ENCODE measurements at places on chromosomes 16 and 17. TPM values are rescaled to one million over a fixed set of nuclear protein-coding genes. Genes with fewer than 3 reads are reported as not detected.

DNA sequence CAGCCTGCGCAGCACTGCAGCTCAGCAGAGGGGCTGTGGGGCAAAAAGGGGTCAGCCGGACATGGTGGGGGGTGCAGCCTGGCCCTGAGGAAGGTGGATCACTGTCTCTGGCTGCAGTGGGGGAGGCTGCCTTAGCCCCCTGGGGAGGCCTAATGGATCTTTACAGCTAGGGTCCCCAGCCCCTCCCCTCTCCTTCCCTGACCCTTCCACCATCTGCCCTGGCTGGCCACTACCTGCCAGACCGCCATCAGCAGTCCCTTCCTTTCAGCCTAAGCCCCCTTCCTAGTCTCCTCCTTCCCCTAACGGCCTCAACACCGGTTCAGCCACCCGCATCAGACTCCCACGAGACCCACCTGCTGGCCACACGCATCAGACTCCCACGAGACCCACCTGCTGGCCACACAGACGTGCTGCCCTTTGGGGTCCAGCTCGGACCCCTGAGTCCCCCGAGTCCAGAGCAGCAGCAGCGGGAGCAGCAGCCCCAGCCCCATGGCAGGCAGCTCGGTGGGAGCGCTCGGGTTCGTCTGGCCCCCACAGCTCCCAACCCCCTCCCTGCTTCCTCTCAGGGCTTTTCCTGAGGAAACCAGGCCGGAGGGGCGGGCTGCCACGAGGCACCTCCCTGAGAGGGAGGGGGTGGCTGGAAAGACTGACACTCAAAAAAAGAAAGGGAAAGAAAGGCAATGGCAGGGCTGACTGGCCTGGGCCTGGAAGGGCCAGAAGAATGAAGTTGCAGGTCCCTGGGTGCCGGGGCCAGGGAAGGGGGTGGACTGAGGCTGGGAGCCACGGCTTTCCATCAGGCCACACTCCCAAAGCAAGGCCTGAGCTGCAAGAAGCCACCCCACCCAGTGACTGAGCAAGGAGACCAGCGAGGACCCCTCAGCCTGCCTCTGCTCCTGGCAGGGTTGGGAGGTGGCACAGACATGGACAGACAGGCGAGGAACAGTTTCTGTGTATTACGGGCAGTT lies at the start of gene SCARF1:
TSS of gene SCARF1 (minus strand) at position 526 of the 965 bp plus-strand sequence. CDS start at position 491, 35 bp downstream.
- no peak for DNase-seq

DNA sequence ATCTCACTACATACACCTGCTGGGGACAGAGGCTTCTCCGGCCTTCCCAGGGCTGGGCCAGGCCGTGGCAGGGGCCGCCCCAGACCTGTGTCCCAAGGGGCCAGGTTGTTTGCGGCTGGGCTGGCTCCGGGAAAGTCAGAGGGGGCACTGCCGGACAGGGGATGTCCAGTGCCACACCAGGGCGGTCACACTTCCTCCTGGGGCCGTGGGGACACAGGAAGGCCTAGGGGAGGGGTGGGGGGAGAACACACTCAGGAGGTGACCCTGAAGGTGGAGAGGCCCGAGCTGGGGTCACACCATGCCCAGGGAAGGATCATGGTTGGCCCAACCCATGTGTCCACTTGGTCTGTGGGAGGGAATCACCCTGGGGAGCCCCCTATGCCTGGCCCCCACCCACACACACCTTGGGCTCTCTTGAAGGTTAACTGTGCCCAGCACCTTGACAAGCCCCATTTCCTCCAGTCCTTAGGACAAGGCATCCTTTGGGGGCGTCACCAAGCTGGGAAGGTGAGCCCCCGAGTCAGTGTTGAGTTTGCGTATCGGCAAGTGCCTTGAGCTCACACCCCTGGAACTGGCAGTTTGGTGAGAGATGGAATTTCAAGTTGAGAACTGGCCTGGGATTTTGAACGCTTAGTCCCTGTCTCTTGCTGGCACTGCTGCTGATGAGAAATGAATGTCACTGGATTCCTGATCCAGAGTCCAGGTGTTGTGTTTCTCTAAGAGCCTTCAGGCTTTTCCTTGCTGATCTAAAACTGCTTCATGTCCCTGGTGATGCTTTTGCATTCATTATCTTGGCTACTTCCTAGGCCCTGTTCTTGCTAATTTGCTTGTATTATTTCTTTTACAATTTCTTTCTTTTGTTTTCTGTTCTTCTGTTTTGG lies 7.7 kb upstream of the ACTG1 start:
- no peak for DNase-seq

CTRB1 gene
- total RNA-seq, result 3.4 TPM

STH gene
- total RNA-seq, result not detected

DNA sequence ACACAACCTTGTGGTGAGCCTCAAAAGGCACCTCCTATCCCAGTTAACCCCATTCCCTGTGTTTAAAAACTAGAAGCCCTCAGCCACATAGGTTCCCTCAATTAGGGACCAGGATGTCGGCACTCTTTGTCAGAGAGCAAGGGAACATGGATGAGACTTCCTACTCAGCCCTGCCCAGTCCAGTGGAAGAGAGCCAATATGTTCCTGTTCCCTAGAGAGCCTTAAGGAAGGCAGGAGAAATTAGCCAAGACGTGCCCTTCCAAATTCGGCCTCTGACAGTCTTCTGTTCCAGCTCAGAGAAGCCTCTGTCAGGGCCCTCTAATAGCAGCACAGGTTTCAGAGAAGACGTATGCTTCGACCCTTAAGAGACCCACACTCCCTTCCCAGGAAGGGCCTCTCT lies 14.6 kb upstream of the DHRS13 start:
- DNase-seq, result no peak

DNA sequence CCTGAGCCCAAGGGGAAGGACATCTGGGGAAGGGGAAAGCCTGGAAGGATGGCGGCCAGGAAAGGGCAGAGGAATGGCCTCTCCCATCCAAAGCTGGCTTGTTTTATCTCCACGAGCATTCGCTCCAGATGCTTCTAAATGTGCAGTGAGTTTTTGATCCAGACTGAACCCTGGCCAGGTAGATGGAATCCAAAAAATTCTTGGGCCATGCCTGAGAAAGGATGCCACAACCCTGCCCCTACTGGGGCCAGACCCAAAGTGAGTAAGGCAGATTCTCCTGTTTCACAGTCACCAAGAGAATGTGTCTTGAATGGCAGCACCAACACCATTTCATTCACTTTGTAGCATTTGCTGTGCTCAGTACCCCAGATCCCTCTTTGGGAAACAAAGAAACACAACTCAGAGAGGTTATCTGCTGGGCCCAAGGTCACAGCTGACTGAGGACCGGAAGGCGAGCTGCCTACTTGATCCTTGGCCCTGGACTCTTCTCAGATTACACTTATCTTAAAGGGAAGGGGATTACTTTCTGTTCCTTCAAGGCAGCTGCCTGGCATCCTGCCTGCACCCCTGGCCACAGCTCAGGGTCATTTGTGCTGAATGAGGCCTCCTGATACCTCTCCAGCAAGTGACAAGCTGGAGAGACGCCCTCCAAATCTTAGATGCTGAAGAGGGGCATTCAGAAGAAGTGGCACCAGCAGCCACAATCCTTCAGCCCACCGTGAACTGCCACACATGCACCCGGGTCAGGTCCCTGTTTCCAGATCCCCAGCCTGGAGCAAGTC lies 3.6 kb downstream of the LRRC75A start:
- peak; percentile 62 for DNase-seq

PSMD12 gene
- total RNA-seq, result 29.7 TPM

DNA sequence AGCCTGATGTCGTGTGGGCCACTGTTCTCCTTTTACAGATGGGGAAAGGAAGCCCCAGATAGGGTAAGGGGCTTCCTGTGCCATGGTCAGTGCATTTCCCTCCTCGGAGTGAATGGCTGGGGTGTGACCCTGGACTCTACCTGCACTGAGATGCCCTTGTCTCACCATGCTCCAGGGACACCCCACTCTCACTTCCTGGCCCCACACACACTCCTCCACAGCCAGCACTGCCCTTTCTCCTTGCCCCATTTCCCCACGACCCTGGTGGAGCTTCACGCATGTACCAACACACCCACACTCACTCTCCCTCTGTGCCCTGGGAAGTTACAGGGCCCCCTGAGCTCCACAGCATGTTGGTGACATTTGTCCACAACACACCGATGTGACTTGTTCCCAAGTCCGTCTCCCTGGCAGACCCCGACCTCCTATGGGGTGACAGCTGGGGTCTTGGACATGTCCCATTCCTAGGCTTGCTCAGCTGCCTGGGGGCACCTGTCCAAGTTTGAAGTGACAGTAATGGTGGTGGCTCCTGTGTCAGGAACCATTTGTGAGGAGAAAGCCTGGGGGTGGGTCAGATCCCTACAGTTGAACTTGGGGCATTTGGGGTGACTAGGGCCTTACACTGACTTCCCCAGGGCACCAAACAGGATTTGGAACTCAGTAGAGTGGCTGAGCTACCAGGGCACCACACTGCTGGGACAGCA lies 47.4 kb downstream of the PECAM1 start:
- DNase-seq, result peak; percentile 32

- no peak for DNase-seq
Measured at GRCh38 chr16:87819983-87820382, 49.3 kb downstream of the SLC7A5 start.

SLC38A10 gene
- 72.1 TPM for total RNA-seq

All from myocyte (in vitro differentiated cells).